Stimulated activated CD8-positive, alpha-beta memory T cell treated with anti-CD3 and anti-CD28 coated beads, Interleukin-4, amount 100 ng/mL, for 4 hours (primary cell): ENCODE measurements at places on chromosomes 4 and X.

- no peak for DNase-seq
Measured at GRCh38 chr4:108320061-108320460, 151.3 kb upstream of the LEF1 start.

DNA sequence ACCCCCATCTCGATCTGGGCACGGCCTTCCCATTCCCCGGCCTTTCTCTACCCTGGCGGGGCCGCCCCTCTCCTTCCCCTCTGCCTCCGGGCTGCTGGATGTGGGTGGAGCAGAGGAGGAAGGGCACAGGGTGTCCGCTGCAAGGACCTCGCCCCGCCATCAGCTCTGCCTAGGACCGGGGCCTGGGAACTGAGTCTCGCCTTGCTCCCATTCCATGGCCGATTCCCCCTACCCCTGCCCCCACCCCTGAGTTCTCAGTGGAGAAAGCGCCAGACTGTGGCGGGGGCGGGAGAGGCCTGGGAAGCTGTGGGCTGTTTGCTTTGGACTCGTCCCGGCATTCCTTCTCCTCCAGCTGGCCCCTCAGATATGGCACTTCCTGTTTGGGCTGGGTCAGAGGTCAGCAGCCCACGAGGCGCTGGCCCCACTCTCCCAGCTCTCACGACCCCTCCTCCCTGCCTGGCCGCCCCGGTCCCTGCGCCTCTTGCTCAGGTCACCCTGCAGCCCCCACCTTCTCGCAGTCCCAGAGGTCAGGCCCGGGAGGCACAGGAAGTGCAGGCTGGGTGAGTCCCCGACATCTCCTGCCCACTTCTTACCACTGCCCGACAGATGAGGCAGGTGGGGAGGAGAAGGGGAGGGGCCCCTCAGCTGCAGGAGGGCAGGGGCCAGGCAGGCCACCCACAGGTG is 6.4 kb upstream of the BGN start:
- no peak for DNase-seq

- no peak for DNase-seq
Measured at GRCh38 chr4:75549019-75549418, 6.8 kb upstream of the ODAPH start.

DNA sequence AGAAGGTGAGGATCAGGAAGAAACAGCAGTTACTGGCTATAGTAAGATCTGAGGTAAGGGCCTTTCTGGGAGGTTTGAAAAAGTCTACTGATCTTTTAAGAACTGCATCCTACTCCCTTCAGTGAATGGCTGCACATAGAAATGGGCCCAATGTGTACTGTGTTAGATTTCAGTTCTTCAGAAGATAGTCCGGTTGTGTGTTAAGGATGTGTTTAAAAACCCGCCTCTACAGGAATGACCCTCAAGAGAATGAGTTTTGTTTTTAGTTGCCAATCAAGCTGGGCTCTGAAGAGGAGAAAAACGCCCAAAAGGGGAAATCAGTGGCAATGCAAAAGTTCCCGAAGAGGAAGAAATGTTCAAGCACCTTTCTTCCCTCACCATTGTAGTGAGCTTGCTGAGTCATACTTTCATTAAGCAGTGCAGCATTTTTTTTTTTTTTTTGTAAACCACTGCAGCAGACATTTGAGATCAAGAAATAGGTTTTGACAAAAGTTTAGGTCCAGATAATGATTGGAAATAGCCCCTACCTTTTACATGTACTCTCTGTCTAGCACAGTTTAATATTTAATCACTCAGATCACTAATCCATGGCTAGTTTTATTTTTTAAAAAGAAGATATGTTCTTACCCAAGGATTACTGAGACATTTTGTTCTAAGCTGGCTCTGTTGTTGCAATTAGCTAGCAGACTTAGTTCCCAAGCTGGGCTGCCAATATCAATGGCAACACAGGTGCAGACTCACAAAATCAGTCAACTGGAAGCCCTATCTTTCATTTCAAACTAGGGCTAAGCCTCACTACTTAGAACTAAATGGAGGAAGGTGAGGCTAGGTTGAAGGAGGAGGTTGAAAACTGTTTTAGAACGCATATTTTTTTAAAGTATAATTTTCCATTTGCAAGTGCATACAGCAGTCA is 7.0 kb upstream of the TRPC5OS start:
- no peak for DNase-seq

- no peak for DNase-seq
Measured at GRCh38 chr4:5572114-5572513, 136.2 kb downstream of the EVC2 start.
